ENCODE measurements at places on chromosomes 16 and 17. TPM values are rescaled to one million over a fixed set of nuclear protein-coding genes. Genes with fewer than 3 reads are reported as not detected.
A peak's percentile ranks its signal among the peaks of the same experiment; 100 is the strongest.

DNA sequence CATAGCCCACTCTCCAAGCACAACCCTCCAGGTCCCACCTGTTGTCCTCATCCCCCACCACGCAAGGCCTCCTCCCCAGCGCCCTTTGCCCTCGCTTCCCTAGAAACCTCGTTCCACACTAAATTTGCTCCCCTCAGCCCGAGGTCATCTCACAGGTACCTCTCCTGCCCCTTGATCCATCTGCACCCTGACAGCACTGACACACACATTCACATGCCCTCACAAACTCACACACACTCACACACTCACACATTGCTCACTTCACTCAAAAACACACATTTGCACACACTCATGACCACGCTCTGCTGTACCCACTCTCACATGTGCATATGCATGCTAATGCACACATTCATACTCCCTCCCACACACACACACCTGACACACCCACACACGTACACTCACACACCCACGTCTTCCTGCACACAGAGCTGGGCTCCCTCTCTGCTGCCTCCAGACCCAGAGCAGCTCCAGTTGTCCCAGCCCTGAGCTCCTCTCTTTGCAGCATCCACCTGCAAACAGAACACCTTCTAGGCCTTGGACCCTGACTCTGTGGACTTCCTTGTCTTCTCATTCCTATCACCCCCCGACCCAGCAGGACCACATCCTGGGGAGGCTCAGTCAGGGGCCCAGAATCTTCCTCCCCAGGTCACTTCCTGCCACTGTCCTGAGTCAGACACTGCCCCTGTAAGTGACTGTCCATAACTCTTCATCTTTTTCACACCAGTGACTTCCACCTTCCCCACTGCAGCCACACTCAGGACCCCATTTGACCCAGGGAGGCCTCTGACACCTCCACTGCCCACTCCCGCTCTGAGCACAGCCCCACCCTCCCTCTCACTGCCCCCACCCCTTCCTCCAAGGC is 4.9 kb downstream of the ASGR2 start:
- DNase-seq, result no peak
- H3K4me1 ChIP-seq, result peaks cover 2% of the 10 kb centered on the region
- no peaks in the 10 kb centered on the region for H3K36me3 ChIP-seq
- H3K27ac ChIP-seq, result no peak overlapping the region

DNA sequence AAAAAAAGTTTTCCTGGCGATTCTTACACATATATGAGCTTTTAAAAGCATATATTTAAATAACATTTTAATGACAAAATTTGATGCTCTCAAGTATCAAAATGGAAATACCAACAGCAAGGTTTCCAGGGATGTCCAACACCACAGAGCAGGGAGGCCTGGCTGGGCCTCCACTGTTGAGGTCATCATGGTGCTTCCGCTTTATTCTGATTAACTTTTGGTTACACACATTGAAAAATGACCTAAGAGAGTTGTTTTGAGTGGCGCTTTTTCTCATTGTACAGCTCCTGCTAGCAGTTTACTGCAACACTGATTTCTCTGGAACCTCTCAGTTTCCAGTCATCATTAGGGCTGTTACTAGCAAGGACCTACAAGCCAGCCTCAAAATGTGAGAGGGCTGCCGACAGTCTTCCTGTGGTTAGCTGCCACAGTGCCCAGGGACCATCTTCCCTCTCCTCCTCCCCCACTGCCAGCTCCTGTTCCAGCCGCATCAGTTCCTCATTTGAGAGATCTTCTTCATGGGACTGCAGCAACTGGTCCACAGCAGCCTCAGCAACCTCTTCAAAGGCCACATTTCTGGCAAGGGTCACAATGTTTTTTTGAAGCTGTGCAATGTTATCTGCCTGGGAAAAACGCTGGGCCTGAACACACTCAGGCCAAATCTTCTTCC is 21.3 kb downstream of the DEF8 start:
- H3K27me3 ChIP-seq, result no peaks in the 10 kb centered on the region
- H3K27ac ChIP-seq, result no peak overlapping the region
- no peak overlapping the region for H3K4me3 ChIP-seq
- peaks cover 22% of the 10 kb centered on the region for H3K36me3 ChIP-seq
- peak; percentile 37 for DNase-seq

DNA sequence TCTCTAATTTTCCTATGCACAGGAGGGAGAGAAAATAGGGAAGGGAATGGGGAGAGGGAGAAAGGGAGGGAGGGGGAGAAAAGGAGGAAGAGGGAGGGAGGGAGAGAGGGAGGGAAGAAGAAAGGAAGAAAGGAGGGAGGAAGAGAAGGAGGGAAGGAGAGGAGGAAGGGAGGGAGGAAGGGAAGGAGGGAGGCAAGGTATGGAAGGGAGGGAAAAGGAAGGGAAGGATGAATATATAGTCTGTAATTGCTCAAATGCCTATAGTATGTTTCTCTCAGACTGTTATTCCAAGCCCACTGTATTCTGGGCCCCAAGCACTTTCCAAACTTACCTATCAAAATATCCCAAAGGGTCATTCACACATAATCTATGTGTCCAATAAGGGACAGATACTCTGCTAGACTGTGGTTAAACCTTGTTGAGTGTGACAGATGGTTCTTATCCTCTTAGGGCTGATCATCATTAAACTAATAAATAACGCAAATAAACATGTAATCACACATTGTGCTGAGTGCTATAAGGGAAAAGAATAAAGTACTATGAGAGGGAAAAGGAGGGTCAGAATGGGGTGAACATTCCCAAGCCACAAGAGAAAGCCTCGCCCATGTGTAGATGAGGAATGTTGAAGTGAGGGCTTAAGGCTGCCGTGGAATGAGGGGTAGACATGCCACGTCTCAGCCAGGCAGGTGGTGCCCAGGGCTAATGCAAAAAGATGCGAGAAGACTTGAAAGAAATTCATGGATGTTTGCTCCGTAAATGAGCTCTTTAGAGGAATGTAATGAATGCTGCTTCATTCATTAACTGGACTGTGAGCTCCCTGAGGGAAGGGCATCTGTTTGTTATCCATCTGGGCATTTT is 30.6 kb downstream of the ASIC2 start:
- no peak overlapping the region for H3K4me3 ChIP-seq
- DNase-seq, result no peak
- no peaks in the 10 kb centered on the region for H3K4me1 ChIP-seq

GRCh38 chr16:24539850-24540601 is 660 bp downstream of the RBBP6 start:
- peak overlapping the region; percentile 98 for H3K4me3 ChIP-seq
- peaks cover 10% of the 10 kb centered on the region for H3K4me1 ChIP-seq
- H3K36me3 ChIP-seq, result peaks cover 6% of the 10 kb centered on the region
- no peaks in the 10 kb centered on the region for H3K27me3 ChIP-seq
- H3K27ac ChIP-seq, result peak overlapping the region; percentile 100
- DNase-seq, result peak; percentile 80

DNA sequence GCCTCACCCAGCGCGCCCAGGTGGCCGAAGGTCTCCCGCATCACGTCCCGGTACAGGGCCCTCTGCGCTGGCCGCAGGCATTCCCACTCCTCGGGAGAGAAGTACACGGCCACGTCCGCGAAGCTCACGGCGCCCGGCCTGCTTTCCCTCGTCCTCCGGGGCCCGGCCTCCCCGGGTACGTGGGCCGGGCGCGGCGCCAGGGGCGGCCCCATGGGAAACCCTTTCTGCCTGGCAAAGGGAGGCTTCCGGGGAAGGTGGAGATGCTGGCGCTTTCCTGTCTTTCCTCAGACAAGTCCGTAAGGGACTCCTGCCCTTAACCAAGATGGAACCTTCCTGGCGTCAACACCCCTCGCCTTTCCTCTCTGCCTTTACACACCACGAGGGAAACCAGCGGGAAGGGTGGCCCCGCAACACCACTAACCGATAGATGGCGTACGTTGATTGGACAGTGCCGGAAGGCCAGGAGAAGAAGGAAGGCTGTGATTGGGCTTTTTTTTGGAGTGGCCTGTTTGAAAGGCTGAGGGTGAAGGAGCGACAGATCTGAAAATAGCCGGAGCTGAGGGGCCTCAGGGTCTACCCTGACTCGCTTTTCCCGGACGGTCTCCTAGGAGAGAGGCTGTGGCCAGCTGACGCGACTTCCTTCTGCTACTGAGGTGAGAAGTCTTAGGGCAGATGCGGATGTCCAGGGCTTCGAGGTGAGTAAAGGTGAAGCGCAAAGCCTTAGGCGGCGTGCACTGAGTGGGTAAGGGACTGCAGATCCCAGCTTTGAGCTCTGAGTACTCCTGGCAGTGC is at the start of gene ZNF785:
Gene ZNF785 (minus strand): TSS at position 298 of the 792 bp plus-strand sequence. CDS start 86 bp downstream, at position 212.
- peak within 1 kb of the TSS; percentile 68 for H3K4me3 ChIP-seq
- H3K27me3 ChIP-seq, result no peaks in the 10 kb centered on the region
- H3K27ac ChIP-seq, result peak within 1 kb of the TSS; percentile 88
- peaks cover 33% of the 10 kb centered on the region for H3K36me3 ChIP-seq
- DNase-seq, result peak; percentile 100

GRCh38 chr17:74427048-74427762 is 4.7 kb upstream of the GPRC5C start:
- no peak overlapping the region for H3K27ac ChIP-seq
- peaks cover 51% of the 10 kb centered on the region for H3K4me1 ChIP-seq
- H3K4me3 ChIP-seq, result no peak overlapping the region
- no peaks in the 10 kb centered on the region for H3K36me3 ChIP-seq

DNA sequence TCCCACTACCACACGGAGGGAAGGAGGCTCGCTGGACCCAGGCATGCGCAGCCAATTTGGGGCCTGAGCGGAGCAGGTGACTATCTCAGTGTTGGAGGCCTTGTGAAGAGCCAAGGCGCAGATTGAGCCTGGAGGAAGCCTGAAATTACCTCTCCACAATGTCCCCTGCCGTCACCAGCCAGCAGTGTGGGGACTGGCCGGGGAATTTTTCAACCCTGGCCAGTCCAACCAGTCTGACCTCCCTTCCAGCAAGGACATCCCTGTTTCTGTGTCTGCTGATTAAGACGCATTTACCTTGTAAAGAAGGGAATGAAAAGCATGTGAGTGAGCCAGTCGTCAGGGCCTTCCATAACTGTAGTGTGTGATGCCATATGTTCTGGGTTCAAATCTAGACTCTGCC is 198.1 kb upstream of the IRX3 start:
- DNase-seq, result no peak
- H3K27me3 ChIP-seq, result no peaks in the 10 kb centered on the region
- H3K4me3 ChIP-seq, result no peak overlapping the region

GRCh38 chr16:47687694-47688093 is 226.6 kb downstream of the PHKB start:
- H3K4me1 ChIP-seq, result no peaks in the 10 kb centered on the region
- no peaks in the 10 kb centered on the region for H3K27me3 ChIP-seq
- no peak overlapping the region for H3K4me3 ChIP-seq

DNA sequence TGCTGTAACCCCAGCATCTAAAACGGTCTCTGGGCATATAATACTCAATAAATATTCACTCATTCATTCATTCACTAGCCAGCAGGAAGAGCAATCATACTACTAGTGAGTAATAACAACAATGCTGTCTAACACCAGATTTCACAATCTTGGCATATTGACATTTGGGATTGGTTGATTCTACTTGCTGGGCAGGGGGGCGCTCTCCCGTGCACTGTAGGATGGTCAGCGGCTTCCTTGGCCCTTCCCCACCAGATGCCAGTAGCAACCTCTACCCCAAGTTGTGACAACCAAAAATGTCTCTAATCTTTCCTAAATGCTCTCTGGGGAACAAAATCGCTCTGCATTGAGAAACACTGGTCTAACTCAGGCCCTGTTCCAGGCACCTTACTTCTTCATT is 20.7 kb downstream of the WFDC1 start:
- no peaks in the 10 kb centered on the region for H3K36me3 ChIP-seq
- no peak overlapping the region for H3K27ac ChIP-seq
- H3K27me3 ChIP-seq, result peaks cover 18% of the 10 kb centered on the region

The SHCBP1 gene
- polyA plus RNA-seq, result 10.7 TPM

The ZPBP2 gene
- polyA plus RNA-seq, result 0.09 TPM

The PEX12 gene
- 6.1 TPM for polyA plus RNA-seq

All from muscle of leg (tissue), 16 donors.